ENCODE measurements at places on chromosomes 11 and 22.
A peak's percentile ranks its signal among the peaks of the same experiment; 100 is the strongest.

DNA sequence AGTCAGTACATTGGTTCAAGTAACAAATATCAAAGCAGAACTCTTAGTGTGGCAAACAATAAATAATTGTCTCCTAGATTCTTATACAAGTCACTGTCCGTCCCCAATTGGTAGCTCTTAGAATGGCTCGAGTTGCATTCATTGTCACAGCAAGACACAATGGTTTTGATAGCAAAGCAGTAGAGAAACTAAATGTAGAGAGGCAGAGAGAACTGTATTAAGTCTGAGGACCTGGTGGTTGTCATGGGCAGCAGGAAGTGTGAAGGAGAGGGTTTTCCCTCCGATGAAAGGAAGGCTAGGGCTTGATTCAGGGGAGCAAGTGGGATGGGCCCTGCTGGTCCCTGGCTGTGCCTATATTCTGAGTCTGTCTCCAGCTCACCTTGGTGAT lies 36.6 kb downstream of the RCOR2 start:
- DNase-seq: no peak

DNA sequence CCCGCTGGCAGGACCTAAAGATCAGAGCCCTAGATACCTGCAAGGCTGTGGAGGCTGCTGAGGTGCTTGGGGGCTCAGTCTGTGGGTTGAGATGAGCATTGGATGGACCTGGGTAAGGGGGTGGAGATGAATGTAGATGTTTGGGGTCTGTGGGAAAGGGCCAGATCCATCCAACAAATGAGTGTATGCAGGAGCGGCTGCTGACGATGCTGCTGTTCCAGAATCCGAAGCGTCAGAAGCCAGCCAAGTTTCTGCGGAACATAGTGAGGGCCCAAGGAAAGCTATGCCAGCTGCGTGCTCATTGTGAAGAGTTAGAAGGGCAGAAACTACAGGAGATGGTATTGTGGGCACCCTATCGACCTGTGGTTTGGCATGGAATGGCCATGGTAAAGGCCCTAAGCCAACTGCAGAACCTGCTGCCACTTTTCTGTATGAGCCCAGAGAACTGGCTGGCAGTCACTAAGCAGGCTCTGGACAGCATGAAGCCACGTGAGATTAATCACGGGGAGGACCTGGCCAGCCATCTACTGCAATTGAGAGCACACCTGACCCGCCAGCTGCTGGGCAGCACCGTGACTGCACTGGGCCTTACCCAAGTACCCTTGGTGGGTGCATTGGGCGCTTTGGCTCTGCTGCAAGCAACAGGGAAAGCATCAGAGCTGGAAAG lies 36.6 kb downstream of the RRP8 start:
- DNase-seq: no peak

- DNase-seq: no peak
Observed at GRCh38 chr11:35295751-35296150, 123.6 kb downstream of the SLC1A2 start.

- no peak for DNase-seq
Observed at GRCh38 chr11:120182790-120183491, 27.9 kb upstream of the OAF start.

DNA sequence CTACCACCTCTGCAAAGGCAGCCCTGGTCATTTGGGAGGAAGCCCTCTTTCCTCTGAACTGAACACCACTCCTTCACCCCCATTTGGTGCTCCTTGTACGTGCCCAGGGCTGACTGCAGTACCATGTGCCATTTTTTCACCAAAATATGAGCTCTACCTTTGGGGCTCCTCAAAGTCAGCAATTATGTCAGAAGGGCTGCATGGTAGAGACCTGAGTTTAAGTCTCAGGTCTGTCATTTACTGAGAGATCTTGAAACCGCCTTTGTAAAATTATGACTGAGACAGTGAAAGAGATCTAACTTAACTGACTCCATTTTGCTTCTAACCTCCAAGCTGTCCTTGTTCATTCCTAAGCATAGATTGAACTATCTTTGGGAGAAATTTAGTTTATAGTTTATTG lies 58.0 kb downstream of the THAP12 start:
- DNase-seq: no peak

- no peak for DNase-seq
Observed at GRCh38 chr22:50270666-50271394, 650 bp upstream of the MAPK11 start.

- DNase-seq: no peak
Observed at GRCh38 chr11:2290351-2290841, 11.3 kb downstream of the C11orf21 start.

GRCh38 chr11:65593518-65594414 lies 1.8 kb downstream of the KCNK7 start:
- DNase-seq: peak; percentile 72

- no peak for DNase-seq
Observed at GRCh38 chr11:94933223-94934130, 39.9 kb downstream of the CWC15 start.

- DNase-seq: no peak
Observed at GRCh38 chr22:49503896-49504521, 323.7 kb downstream of the BRD1 start.

GRCh38 chr11:59862252-59862651 lies 4.0 kb downstream of the TCN1 start:
- DNase-seq: no peak

- DNase-seq: no peak
Observed at GRCh38 chr11:61357233-61357893, 4.3 kb downstream of the CYB561A3 start.

DNA sequence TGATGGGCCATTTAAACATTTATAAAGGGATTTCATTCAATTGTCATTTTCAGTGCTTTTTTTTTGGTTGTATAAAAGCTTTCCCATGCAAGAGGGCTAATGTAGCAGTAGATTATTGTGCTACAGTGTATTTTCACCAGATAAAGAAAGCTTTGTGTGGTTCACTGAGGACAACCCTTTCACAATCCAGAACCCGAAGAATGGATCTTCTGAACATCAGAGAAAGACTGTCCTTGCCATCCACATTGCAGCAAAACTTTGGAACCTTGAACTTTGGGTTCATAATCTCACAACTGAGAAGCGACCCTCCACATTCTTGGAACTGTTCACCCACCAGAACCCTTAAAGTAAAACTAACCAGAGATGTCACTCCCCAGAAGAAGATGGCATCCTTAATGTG lies 9.3 kb downstream of the APOBEC3H start:
- DNase-seq: no peak

GRCh38 chr11:119121811-119122124 lies 388 bp downstream of the HINFP start:
- DNase-seq: no peak

- no peak for DNase-seq
Observed at GRCh38 chr11:110128161-110128560, 35.0 kb downstream of the ZC3H12C start.

- DNase-seq: no peak
Observed at GRCh38 chr11:132072044-132072857, 701.8 kb downstream of the NTM start.

DNA sequence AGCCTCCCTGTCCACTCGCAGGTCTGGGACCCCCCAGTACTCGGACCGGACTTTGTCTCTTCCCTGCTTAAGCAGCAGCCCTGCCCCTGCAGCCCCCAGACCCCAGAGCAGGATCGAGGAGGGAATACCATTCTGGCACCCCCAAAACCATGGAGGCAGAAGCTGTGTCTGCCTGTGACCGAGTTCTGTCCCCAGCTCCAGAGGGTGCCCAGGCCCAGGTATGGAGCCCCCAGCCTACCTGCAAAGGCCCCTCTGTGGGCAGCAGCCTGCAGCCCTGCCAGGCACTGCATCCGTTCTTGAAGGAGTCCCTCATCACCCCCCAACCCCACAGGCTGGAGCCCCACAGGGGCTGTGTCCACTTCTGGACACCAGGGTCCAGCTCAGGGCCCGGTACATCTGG lies 163.8 kb downstream of the BRD1 start:
- no peak for DNase-seq

DNA sequence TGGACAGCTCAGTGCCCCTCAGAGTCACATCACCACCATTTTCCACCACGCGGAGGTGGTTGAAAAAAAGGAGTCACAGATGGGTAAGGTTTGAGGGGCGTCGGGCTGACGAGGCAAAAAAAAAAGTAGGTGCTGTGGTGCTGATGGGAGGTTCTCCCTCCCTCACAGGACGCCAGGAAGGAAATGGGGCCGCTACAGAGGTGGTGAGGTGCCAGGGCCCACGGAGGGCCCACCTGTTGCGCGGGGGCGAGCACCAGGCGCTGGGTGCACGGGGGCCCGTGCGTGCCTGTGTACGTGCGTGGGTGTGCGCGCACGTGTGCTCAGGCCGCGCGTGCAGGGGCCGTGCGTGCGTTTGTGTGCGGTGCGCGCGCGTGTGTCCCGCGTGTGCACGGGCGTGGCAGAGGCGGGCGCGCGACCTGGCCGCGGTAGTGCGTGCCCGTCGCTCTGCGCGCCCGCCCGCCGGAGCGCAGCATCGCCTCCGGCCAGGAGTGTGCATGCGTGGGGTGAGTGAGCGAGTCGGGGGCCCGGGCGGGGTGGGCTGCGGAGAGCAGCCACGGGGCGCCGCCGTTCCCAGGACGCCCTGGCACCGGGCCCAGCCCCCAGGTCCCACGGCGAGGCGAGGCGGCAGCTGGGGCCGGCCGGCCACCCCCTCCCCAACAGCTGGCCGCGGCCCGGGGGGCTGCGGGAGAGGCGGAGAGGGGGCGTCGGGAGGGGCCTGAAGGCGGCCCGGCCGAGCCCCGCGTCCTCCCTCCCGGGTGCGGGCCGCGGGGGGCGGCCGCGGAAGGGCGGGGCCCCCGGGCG lies 2.8 kb downstream of the PDGFB start:
- no peak for DNase-seq

DNA sequence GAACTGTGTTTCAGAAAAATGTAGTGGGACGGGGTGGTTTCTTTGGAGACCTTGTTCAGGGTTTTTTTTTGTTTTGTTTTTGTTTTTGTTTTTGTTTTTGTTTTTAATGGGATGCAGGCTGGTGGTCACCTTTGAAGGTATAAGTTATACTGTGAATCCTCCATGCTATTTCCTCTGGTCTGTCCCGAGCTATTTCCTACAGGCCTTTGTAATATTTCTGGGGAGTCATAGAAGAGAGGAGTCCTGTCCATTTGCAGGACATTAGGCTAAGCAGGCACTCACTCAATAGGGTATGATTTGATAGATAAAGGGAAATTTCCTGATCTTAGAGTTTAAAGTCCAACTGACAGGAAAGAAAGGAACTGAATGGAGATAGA lies 78.0 kb downstream of the TRAF6 start:
- DNase-seq: no peak

- peak; percentile 30 for DNase-seq
Observed at GRCh38 chr11:10319702-10320558, 15.1 kb downstream of the ADM start.

DNA sequence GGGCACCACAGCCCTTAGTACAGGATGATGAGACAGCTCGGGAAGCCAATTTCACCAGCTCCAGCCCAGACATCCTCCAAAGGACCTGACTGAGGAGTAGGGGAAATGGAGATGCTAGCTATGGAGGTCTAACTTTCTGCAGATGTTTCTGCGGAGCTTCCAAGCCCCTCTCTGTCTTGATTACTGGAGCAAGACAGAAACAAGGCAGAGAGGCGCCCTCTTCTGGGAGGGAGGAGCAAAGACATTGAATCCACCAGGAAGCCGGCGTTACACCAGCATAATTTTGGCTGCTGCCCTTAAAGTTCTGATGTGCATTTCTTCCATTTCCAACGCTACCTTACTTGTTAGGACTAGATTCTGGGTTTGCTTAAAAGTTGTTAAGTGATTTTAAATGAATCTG lies 107.3 kb upstream of the HSD17B12 start:
- peak; percentile 76 for DNase-seq

GRCh38 chr22:42500161-42500835 lies 19.3 kb downstream of the RRP7A start:
- peak; percentile 62 for DNase-seq

DNA sequence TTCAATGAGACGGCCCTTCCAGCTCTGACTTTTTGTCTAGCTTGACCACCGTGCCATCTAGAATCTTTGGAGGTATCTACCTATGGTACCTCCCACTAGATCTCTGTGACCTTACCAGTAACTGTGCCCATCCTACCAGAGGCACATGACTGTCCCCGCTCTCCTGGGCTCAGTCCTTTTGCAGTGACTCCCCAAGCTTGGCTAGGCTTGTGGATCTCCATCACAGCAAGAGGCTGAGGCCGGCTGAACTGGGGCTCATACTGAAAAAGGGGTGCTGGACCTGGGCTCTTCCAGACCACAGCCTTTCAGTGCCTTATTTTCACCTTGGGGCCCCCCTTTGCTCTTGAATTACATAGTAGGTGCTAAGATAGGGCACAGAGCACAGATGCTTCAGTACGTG lies 27.3 kb downstream of the RELT start:
- DNase-seq: no peak

DNA sequence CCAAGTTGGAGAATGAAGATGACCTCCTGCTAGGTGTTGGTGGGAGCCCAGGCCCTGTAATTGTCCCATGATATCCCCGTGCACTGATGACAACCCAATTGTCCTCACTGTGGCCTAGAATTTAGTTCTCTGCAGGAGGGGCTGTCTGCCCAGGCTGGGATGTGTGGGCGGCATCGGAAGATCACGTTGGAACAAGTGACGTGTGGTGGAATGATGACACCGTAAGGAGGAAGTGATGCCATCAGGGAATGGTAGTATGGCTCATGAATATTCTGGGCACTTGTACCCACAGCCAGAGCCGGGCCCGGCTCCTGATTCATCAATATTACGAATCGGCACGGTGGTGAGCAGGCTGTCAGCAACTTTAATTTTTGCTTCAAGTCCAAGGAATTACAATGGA lies 111.6 kb downstream of the MIAT start:
- DNase-seq: no peak

DNA sequence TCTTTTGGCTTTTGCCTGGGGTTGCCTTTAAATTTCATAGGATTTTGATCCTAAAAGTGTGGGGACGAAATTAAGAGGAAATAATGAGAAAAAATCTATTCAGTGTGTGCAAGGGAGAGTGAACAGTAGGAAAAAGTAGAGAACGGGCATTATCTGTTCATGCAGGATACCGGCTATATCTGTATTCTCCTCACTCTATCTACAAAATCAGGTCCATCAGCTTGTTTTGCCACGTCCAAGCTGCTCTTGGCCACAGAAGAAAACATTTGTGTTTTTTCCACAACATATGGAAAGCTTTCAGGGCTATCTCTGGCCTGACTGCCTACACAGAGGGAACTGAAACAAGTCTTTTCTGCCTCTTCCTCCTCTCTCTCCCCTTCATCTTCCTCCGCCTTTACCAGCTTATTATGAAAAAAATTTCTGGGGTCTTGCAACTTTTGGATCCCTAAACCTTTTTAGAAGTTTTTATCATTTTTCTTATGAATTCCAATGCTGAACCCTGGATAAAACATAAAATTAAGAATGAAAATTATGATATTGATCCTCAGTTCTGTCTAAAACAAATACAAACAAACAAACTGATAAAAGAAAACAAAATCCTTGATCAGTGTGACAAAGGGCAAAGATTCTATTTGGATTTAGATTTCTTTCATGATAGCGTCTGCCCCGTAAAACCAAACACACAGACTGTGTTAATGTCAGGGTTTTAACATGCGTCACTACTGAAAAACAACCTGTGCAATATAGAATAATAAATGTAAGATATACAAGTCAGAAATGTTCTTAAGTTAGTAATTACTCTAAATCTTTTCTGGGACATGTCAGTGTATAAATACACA lies 219.7 kb downstream of the CNTN5 start:
- peak; percentile 70 for DNase-seq
